ENCODE measurements at places on chromosomes 5 and 9.

DNA sequence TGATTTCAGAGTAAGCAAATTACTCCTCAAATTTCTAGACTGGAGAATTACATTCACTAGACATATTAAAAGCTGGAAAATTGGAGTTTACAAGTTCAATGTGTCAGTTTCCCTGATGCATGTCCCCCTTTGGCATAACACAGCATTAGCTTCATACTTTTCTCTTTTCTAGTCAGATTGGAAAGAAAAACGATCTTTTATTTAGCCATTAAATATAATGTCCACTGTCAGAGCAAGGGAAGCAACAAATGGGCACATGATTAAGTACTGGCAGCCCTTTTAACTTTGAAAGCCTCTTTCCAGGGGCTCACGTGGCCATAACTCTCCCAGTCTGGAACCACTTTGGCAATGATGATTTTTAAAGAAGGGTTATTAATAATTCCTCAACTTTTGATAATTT lies 203.3 kb downstream of the KCNN2 start:
- DNase-seq = no peak

DNA sequence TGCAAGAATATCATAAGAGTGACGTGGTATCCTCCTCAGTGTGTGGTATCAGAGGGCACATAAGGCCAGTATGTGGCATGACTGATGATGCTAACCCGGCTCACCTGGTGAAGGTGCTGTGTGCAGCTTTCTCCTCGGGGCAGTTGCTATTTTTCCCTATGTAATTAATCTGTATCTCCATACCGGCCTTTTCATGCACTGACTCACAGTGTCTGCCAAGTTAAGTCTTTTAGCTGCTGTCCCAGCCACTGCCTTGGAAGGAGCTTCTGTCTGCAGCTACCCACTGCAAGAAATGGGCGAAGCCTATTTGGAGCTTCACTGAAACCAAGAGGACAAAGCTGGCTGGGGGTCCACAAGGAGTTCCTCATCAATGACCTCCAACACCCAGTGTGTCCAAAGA lies 46.0 kb downstream of the NXNL2 start:
- no peak for DNase-seq

DNA sequence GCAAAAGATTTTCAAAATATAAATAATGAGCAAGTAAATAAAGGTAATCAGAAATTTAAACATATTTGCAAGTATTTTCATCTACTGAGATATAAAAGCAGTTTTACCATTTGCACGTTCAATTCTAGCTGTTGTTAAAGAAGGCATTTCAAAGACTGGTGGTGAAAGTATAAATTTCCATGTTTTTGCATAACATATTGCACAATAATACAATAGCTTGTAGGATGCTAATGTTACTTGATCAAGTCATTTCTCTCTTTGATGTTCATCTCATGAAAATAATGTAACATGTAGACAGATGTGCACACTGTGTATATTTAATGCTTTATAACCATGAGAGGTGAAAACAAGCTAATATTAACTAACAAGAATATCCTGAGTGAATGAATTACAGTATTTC lies 651.9 kb downstream of the CDH9 start:
- DNase-seq = no peak

- DNase-seq = no peak
Measured at GRCh38 chr9:96309850-96310249, 7.9 kb upstream of the HSD17B3 start.

- no peak for DNase-seq
Measured at GRCh38 chr5:178340187-178340586, 107.6 kb upstream of the PHYKPL start.

DNA sequence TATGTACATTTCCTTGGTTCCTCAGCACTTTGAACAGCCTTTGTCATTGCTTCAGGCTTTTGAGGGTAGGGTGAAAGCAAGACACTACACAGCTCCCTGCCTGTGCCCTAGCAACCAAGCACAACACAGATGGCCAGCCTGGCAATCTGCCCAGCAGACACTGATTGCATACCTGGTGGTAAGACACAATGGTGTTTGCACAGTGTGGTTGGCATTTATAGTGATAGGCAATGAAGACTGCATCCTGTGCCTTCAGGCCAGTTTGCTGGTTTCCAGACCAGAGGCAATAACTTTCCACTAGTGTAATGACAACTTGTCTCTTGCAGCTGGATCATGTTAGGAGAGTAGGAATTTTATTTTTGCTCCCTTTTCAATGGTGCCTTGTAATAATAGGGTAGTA lies 144.5 kb upstream of the TNC start:
- DNase-seq = peak; percentile 97

GRCh38 chr5:180294913-180295555 lies 3.2 kb upstream of the MAPK9 start:
- no peak for DNase-seq

DNA sequence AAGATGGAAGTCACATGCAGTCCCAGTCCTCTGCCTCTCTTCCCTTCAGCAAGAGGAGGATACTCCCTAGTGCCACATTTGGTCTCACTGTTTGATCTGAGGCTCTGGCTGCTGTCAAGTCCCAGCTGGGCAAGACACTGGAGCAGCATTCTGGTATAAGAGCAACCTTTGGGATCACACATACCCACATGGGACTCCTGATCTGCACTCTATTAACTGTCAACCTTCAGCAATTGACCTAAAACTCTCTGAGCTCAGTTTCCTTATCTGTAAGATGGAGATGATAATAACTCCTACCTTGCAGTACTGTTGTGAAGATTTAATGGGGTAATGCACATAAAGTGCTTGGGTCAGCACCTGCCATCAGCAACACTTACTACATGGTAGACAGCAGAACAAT lies 437.9 kb downstream of the PIK3R1 start:
- DNase-seq = no peak

- no peak for DNase-seq
Measured at GRCh38 chr5:31346896-31347551, 153.5 kb downstream of the CDH6 start.

DNA sequence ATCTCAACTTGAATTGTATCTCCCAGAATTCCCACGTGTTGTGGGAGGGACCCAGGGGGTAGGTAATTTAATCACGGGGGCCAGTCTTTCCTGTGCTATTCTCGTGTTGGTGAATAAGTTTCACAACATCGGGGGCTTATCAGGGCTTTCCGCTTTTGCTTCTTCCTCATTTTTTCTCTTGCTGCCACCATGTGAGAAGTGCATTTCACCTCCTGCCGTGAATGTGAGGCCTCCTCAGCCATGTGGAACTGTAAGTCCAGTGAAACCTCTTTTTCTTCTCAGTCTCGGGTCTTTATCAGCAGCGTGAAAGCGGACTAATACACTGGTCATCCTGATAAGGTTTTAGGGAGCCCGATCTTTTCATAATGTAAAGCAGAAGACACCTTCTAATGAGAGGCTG lies 687.0 kb upstream of the FTMT start:
- DNase-seq = no peak

GRCh38 chr5:133356984-133357421 lies 255.3 kb downstream of the FSTL4 start:
- DNase-seq = no peak

DNA sequence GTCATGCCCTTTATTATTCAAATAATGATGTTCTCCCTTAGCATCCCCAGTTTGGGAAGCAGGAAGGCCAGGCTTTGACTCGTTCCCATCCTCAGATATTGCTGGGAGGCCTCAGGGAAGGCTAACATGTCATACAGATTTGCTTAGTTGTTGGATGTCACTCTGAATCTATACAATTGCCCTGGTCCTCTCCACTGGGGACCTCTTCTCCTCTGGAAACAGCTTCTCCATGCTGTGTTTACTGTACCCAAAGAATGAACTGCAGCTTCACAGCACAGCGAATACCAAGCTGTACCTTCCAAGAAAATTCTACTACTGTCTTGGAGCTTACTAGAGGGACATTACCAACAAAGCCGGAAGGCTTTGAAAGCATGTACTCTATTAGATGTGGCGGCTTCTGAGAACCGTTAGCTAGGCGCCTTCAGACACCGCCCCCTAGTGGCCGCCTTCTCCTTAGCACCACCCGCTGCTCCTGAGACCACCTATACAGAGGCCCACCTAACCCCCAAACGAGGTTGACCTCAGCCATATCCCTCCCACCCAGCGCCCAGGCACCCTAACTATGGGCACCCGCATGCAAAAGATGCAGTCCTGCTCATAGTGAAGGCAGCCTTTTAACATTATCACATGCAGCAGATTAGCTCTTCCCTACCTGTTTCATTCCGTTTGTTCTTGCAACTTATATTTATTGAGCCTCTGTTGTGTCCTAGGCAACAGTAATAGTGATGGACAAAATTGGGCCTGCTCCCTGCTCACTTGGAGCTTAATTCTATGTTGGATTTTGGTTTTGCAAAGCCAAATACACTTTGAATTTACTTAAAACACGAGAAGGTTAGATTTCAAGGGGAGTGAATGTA lies 34.9 kb upstream of the FOXI1 start:
- no peak for DNase-seq
